ENCODE measurements at places on chromosomes 11 and 22.

DNA sequence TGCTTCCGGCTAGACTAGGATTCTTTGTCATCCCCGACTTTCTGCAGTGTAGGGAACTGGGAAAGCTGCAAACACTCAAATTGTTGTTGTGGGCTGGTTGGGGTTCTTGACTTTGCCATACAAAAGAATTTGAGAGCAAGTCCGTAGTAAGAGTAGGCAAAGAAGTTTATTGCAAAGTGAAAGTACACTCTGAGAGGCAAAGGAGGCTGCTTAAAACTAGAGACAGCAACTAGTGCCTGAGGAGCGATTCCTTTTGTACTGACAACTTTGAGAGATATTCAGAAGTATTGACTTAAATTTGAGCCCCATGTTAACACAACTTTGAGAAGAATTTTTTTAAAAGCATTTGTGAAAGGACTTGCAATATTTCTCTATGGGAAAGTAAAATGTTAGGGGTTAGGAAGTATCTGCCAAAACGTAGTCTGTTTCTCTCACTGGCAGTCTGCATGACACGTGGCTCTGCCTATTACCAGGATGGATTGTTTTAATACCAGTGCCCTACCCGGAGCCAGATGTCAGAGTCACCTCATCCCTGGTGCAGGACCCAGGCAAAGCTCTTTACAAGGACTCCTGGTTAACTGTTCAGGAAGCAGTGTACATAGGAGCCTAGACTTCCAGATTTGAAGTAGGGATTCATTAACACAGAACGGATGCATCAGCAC is 85.0 kb upstream of the CLPB start:
- DNase-seq = no peak

DNA sequence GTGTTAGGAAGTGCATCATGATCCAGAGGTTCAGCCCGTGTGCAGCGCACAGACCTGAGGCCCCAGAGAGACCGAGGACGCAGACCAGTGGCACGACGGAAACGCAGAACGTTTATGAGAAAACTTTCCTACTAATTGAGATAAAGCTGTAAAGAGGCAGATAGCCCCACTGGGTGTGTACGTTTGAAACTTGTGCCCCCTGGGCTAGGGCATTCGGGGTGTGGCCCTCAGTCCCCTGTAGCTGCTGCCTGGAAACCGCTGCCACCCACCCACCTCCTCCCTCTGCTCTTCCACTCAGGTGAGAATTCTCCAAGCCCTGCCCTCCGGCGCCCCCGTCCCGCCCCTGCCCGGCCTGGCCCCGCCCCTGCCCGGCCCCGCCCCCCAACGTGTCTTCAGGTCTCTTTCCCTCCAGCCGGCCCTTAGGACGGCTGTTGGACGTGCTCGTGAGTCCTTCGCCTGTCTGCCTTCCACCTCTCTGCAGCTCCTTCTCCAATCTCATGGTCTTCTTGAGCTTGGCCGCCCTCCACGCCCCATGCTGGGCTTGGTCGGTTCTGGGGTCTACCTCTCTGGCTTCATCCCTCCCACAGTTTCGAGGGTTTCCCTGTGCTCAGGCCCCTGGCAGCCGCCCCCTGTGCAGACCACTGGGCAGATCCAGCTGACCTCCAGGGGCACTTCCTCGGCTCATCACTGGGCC is 12.1 kb downstream of the MAPK8IP2 start:
- no peak for DNase-seq

- DNase-seq = no peak
Observed at GRCh38 chr11:66365166-66365565, 6.4 kb downstream of the SLC29A2 start.

GRCh38 chr22:28547132-28547842 is 132.4 kb downstream of the TTC28 start:
- DNase-seq = no peak

GRCh38 chr11:114042234-114042633 is 17.3 kb upstream of the ZBTB16 start:
- no peak for DNase-seq
